Activated CD4-positive, alpha-beta T cell treated with anti-CD3 and anti-CD28 coated beads, Interleukin-2, amount 10 ng/mL, durations not matched to agents 24 days and 14 days (primary cell): ENCODE measurements at places on chromosomes 16 and 17.

DNA sequence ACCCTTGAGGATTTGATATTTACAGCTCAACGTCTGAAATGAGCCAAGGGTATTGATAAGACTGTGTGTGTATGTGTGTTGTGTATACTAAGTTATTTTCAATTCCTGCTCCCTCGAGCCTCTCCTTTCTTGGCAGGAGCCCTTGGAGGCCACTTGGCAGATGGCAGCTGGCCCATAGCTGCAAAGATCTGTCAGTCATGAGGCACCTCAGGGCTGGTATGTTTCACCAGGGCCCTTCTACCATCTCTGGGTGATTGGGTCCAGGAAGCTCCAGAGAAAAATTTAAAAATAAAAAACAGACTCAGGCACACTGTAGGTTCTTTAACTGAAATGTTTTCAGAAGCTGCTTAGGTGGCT lies 355.7 kb downstream of the HAPSTR1 start:
- DNase-seq, result no peak

DNA sequence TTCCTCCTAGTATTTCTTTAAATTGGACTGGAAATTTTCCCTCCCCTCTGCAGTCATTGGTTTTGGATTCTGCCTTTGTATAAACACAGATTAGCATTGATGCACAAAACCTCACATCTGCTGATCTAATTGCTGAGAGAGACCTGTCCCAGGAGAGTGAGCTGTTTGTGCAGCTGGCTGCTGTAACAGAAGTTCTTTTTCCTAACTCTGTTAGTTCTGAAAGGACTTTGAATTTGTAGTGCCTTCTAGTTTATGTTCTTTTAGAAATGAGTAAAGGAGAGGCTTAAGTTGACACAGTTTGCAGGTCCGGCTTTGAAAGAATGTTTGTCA lies 45.2 kb upstream of the KPNB1 start:
- no peak for DNase-seq

DNA sequence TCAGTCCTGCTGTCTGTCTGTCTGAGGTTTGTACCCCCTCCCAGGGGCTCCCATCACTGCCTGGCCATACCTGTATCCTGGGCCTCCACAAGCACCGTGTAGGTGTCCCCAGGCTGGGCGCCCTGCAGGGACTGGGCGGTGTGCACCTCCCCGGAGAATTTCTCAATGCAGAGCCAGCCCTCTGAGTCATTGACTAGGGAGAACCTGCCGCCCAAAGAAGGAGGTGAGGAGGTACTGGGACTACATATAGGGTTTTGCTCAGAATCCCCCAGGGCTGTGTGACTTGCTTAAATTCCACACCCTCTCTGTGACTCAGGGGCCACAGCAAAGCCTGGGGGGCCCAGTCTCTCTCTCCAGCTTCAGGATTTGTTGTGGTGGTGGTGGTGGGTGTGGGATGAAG lies 7.6 kb downstream of the CDH16 start:
- DNase-seq, result no peak

GRCh38 chr17:13558588-13558987 lies 43.1 kb downstream of the HS3ST3A1 start:
- no peak for DNase-seq

DNA sequence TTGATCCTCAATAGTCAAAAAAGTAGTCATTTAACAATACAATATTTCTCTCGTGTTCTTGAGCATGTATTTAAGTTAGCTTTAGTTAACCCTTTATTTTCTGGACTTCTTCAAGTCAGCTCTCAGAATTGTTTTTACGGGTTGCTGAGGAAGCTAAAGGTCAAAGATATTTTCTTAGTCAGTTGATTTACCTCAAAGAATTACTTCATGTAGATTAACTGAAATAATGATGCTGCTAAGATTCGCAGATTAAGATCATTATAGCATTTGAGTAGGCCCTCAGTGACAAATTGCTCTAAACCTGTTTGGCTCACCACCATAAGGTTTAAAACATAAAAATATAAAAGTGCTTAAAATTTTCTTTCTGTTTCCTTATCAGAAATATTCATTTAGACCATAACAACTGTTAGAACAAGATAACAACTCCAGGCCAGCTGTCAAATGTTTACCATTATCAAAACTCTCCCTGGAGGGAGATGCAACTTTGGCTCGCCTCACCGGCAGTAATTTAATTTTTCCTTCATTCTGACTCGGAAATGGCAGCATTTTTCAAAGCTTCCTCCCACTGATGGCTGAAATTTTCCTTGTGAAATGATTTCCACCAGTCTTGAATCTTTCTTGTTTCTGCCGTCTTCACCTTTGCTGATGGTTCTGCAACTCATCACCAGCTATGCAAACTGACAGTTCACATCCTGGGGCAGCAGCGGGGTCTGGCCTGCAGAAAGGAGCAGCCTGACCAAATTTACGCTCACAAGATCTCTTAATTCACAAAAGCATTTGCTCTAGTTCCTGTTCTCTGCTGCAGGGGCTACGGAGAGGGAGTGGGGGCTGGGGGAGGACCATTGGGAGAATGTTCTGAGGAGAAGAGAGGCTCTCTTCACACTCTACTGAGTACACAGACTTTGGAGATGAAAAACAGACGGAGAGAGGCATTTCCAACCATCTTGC lies 254.8 kb upstream of the TBX2 start:
- no peak for DNase-seq

- no peak for DNase-seq
Measured at GRCh38 chr17:1323336-1323735, 43.9 kb downstream of the TRARG1 start.

DNA sequence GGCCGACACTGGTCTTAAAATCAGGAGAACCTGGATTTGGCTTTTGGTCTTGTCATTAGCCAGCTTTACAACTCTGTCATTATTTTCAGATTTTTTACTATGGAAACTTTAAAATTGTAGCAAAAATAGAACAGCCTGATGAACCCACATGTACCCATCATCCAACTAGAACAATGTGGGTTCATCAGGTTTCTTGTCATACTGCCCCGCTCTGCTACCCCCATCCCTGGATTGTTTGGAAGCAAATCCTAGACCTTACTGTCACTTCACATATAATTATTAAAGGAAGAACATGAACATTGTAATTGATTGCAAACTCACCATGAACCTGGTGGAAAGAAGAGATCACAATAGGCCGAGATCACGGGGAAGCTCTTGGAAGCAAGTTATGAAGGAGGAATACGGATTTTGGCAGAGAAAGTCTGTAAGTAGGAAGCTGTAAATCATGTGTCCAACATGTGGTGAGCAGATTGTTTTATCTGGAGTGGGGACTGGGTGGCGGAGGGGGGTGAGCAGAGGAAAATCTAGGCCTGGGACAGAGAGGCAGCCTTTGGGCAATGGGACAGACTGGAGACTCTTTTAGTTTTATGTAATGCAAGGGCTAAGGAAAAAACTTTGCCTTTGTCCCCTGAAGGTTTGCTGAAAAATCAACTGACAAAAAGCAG lies 67.0 kb downstream of the PITPNC1 start:
- no peak for DNase-seq

DNA sequence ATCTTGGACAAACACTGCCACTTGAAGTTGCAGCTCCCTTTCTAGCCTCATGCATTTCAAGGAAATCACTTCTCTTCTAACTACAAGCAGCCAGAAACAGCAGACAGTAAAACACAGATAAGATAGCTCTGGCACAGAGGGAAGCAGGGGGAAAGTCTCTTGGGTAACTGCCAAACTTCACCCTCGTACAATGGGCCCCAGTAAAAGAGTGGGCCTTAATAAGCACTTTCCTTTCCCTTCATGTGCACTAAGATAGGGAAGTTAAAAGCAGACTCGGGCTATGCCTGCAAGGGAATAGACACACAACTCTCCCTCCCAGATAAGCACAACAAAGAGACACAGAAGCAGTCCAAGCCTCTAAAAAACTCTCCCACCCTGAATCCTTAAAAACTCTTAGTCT lies 4.2 kb upstream of the KRTAP4-5 start:
- DNase-seq, result no peak

- DNase-seq, result no peak
Measured at GRCh38 chr17:45265821-45266220, 3.9 kb upstream of the SPATA32 start.

DNA sequence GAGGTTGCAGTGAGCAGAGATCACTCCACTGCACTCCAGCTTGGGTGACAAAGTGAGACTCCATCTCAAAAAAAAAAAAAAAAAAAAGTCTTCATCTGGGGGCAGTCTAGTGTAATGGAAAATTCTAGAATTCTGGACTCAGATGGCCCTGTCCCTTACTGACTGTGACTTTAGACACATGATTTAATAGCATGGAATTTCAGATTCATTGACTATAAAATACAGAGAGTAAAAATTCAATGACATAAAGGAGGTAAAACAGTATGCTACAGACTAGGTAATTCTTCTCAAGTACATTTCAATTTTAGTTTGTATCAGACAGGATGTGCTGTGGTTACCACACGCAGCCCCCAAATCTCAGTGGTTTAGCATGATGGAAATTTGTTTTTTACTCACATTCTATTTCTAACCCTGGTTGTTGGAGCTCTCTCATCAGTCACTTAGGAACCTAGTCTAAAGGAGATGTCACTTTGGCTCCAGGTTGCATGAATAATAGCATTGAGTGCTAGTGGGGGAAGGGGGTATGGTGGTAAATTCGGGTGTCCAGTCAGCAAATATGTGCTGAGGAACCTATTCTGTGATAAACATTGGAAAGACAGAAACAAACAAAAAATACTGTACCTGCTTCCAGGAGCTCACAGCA lies 444.0 kb downstream of the XYLT1 start:
- DNase-seq, result peak; percentile 73

- no peak for DNase-seq
Measured at GRCh38 chr17:29612404-29613280, 10.1 kb downstream of the CORO6 start.

- DNase-seq, result peak; percentile 84
Measured at GRCh38 chr16:68229431-68230175, 6.3 kb downstream of the ESRP2 start.

DNA sequence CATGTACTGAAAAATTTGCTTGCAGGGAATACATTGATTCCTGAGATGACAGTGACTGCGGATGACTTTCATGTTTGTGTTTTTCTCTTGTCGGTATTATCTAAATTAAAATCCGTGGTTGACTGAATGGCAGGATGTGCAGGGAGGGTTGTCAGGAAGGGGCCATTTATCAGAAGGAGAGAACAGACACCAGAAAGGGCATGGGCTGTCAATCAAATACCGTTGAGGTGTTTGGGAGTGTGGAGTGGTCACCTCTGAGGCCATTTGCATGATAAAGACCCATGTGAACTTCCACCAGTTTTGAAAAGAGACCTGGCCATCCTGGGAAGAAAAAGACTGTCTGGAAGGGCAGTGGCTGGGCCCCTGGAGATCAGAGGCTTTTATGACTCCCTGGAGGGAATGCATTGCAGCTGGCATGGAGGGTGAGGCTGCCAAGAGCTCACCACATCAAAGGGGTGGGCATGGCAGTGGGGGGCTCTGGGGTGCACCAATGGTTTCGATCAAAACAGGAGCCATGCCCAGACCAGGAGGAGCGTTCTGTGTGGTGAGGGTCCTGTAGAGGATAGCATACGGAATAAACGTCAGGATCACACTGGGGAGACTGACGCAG lies 67.1 kb downstream of the CYLD start:
- DNase-seq, result peak; percentile 51

DNA sequence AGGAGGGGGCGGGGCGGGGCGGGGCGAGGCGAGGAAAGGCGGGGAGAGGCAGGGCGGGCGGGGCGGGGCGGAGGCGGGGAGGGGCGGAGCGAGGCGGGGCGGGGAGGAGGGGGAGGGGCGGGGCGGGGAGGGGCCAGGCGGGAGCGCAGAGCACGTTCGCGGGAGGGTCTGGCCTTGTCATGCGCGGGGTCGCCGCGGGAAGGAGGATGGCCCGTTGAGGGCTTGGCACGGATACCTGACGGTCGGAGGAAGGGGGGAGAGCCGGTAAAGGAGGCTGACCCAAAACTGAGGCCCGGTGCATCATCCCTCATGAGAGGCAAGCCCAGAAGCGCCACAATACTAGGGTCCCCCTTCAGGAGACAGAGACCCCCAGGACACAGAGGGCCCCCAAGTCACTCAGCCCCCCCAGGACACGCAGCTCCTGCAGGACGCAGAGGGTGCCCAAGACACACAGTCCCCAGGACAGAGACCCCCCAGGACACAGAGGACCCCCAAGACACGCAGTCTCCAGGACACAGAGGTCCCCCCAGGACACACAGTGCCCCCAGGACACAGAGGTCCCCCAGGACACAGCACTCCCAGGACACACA lies 593 bp upstream of the WDR45B start:
- peak; percentile 87 for DNase-seq

DNA sequence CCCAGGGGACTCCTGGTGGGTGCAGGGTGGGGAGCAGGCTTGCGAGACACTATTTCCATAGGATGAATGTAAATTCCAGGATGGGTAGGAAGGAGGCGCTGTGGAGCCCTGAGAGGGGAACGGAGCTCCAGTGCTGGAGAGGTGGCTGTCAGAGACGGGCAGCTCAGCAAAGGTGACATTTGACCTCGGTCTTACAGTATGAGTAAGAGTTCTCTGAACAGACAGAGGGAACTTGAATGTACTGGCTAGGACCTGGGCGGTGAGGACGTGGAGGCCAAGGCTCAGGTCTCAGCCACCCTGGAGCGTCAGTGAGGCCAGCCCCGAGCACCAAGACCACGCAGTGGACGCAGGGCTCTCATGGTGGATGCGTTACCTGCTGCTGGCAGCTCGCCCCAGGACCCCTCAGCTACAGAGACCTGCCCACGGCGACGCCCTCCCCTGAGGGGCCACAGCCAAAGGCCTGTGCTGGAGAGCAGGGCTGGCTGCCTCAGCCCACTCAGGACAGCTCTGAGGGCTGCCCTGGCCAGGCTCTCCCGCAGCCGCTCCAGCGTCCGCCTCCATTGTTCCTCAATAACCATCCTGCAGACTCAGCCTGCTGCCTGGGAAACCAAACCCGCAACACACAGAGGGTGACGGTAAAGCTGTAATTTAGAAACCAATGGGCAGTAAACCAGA lies 65.9 kb upstream of the TNRC6C start:
- DNase-seq, result no peak

- no peak for DNase-seq
Measured at GRCh38 chr16:79571903-79572535, 28.5 kb downstream of the MAF start.

DNA sequence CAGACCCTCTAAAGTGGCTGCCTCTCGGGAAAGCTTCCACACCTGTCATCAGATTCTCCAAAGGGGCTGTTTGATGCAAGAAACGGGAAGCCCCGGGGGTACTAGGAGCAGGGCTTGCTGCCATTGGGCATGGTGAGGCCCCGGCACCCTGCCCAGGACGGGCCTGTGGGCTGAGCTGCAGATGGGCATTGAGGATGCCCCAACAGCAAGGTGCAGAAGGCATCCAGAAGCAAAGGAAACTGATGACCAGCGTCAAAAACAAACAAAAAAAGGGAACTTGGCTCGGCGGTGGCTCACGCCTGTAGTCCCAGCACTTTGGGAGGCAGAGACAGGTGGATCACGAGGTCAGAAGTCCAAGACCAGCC lies 1.5 kb upstream of the LIMD2 start:
- no peak for DNase-seq

GRCh38 chr16:3832668-3833067 lies 47.8 kb downstream of the CREBBP start:
- no peak for DNase-seq
